ENCODE measurements at places on chromosomes 7 and 10. TPM values are rescaled to one million over a fixed set of nuclear protein-coding genes. Genes with fewer than 3 reads are reported as not detected.

Gene DRGX
- not detected for total RNA-seq

Gene H2BK1
- total RNA-seq = not detected

Gene LIPF
- total RNA-seq = not detected

Gene MLXIPL
- total RNA-seq = not detected

Gene MYPN
- total RNA-seq = not detected

Gene UTF1
- not detected for total RNA-seq

Gene COG5
- 39.2 TPM for total RNA-seq

Gene IQCE
- total RNA-seq = 9.9 TPM

Gene ADCYAP1R1
- 0.35 TPM for total RNA-seq

Gene DLG5
- 22.2 TPM for total RNA-seq

Gene GBX1
- total RNA-seq = not detected

Gene NUTM2E
- total RNA-seq = not detected

Gene WNT8B
- not detected for total RNA-seq

Gene ELAPOR2
- 117 TPM for total RNA-seq

Gene TACC2
- total RNA-seq = 1.8 TPM

Gene KAZALD1
- total RNA-seq = 25.4 TPM

Gene OTUD1
- total RNA-seq = 5.9 TPM

Gene CDH23
- total RNA-seq = 0.08 TPM

Gene GPR146
- 6.8 TPM for total RNA-seq
